ENCODE measurements at places on chromosomes 12 and 14. TPM values are rescaled to one million over a fixed set of nuclear protein-coding genes. Genes with fewer than 3 reads are reported as not detected.

DNA sequence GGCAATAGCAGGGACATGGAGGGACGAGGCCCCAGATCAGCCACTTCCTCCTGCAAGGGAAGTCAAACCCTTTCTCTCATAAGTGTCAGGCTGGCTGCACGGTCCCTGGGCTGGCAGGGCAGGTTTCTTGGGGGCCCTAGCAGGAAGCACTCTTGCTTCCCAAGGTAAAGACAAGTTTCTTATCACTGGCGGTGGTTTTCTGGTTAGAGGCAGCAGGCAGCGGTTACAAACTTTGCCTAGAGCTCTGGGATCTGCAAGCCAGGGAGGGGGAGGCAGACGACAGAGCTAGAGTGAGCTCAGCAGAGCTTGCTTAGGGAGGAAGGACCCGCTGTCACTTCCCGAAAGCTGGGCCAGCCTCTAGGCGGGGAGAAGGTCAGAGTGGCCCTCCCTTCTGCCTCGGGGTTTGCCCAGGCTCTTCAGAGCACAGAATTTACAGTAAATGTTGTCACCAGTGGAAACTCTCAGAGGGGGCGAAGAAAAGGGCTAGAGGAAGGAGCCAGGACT lies 20.4 kb downstream of the BATF start:
- DNase-seq = peak; percentile 67

DNA sequence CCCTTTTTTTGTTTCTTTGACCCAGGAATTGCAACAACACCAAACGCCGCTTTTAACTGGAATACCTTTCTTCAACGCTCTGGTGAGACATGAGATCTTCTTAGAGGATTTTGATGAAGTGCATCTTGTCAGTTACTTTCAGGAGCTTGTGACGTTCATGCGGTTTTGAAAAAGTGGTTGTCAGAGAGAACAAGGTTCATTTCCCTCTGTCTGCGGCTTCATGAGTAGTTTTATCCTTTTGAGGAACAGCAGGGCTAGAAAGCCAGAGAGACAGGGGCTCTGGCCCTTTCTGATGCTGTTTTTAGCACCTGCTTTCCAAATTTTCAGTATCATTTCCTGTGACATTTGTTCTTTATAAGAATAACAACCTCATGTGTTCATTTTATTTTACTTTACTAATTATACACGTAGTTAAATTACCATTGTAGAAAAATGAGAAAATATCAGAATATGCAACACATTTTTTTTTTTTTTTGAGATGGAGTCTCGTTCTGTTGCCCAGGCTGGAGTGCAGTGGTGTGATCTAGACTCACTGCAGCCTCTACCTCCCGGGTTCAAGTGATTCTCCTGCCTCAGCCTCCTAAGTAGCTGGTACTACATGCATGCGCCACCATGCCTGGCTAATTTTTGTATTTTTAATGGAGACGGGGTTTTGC lies 61.8 kb downstream of the GLT1D1 start:
- DNase-seq = peak; percentile 13

DNA sequence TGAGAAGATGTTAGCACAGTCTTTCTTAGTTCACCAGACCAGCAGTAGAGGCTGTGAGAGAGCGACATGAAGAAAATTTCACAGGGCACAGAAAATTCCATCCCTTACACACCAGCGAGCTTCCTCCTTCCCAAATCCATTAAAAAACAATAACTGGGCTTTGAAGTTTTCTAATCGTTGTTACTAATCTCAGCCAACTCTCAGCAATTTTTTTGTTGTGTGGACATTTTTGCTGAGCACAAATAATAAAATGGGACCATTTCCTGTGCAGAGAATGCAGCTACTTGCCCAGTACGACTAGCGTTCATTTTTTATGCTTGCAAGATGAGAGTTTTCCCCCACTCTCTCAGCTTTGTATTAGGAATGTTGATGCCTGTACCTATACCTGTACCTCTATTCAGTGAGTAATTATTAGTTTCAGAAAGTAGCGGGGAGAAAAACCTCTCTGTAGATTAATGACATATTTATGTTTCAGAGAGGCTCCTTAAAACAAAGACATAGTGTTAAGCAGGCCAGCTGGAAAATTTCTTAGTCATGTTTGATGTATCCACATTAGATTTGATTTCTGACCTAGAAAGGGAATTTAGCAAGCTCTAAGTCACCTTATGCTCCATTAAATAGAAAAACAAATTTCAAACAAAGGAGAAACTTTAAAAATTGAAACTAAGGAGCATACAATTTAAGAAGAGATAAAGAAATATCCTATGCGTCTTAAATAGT lies 146.5 kb downstream of the SRGAP1 start:
- DNase-seq = no peak

- peak; percentile 100 for DNase-seq
Observed at GRCh38 chr14:22918804-22919600, at the start of gene RBM23. RBM23 (minus strand) TSS chr14:22919149.

DNA sequence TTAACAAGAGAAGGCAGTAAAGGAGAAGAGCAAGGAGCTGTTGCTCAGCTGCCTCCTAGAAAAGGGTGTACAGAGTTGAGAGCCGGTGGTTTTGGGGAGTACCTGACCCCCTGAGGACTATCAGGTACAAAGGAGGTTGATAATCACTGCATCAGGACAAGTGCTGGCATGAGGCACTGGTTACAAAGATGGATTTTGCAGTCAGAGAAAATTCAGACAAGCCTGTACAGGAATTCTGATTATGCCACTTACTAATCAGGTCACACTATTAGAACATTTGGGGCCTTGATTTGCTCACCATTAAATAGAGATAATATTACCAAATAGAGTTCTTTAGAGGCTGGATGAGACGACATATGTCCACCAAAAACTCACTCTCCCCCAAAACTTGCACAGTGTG lies 450.9 kb upstream of the TMPO start:
- DNase-seq = no peak

DNA sequence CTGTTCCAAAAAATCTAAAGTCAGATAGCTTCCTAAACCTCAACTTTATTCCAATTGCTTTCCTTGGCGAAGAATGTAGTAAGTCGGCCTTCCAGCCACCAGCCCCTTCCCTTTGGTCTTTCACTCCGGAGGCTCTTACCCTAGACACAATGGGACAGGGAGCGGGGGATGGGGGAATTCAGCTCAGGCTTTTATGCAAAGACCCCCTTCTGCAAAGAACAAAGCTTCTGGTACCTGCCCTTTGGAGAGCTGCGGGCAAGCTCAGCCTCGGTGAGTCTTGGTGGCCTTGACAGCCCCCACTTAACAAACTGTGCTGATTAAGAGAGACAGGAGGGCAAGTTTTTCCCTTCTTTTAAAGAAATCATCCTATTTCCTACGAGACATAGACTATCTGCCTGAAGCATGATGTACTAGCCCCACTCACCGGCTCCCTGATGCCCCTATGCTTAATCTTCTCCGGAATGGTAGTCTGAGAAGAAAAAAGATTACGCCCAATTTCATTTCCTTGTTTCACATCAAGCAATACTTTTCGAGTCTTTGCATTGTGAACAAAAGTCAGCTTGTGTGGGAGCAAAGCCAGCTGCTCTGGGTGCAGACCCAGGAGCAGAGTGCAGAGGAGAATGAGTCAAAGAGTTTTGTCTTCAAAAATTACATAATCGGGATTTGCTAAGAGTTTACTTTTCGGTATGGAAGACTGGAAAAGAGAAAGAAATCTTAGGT lies 1.5 kb upstream of the NANOG start:
- DNase-seq = no peak

- DNase-seq = no peak
Observed at GRCh38 chr12:41509271-41510055, 321.3 kb downstream of the PDZRN4 start.

DNA sequence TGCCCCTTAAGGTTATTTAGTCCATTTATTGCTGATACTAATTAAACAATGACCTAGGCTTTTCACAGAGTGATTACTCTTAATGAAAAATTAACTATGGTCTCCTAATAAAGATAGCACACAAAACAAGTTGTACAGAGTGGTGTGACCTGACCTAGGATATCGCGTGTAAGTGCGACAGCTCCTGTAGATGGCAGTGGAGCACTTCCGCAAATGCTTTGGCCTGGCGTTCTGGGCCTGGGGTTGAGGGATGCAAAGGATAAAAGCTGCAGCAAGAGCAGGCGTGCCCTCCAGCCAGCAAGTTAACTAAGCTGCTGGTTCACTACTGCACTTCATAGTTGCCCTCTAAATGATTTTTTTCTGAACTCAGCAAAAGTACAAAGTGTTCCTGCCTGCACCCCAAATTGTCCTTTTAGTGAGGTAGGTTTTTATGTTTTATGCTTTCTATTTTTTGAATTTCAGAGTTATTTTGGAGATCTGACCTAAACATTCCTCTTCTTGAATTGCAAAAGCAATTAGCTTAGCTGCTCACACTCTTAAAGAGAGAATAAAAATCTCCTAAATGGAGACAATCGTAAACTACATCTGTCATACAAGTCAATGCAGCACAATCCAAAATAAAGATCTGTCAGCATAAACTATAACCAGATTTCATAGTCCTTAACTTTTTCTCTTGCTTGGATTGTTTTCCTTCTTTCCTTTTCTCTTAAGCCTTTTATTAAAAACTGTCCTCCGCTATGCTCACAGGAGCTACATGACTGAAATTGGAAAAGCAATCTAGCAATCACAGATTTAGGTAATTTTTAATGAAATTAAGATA lies 379.6 kb downstream of the LRIG3 start:
- peak; percentile 94 for DNase-seq

DNA sequence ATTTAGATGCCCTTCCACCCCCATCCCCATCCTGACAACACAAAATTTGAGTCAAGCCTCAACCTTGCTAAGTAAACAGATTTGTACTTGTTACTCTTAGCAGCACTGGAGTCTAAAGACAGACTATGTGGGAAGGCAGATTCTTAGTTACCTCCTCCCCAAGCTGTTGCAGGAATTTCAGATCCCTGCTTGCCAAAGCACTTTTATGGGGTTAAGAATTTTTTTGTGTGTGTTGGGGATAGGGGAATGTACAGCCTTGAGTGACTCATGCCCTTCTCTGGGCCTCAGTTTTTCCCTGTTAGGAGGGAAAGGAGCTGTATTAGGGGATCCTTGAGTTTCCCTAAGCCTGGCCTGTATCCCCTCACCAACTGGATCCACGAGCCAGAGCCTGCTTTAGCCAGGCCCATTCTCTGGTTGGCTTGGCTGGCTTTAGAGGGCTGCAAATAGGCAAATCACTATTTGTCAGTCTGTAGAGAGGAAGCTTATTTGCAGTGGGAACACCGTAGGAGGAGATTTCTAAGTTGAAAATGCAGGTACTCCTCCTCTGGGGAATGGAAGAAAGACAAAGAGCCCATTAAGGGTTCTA lies 27.7 kb upstream of the RNU6-8 start:
- DNase-seq = no peak

Gene PLA2G1B
- total RNA-seq = not detected

Gene HHIPL1
- total RNA-seq = not detected

Gene SLC17A8
- total RNA-seq = 16.8 TPM

Gene NFATC4
- 20.9 TPM for total RNA-seq

Gene PPM1A
- 24.0 TPM for total RNA-seq

Gene NID2
- 67.0 TPM for total RNA-seq

Gene FAM181A
- not detected for total RNA-seq

Gene MMP14
- 20.5 TPM for total RNA-seq

Measured in stomach (tissue), 19 donors.